NCI-H1436 (cell line): ENCODE measurements at places on chromosomes 4 and X.
A peak's percentile ranks its signal among the peaks of the same experiment; 100 is the strongest.

DNA sequence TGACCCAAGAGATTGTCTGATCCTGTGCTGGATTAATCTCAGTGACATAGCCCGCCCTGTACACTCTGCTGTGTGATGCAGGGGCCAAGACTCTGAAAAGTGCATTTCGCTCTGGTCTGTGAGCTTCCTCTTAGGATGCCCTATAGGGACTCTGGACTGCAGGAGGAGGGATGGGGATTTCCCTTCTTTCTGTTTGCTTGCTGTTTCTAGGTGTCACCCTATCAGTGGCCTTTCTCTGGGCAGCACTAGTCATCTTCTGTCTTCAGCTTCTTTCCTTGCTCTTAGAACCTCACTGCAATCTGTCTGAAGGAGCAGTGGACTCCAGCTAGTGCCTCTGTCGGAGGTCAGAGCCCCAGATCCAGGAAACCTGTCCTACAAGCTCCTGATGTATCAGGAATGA, 34.5 kb upstream of the SCRG1 start:
- no peak for DNase-seq

DNA sequence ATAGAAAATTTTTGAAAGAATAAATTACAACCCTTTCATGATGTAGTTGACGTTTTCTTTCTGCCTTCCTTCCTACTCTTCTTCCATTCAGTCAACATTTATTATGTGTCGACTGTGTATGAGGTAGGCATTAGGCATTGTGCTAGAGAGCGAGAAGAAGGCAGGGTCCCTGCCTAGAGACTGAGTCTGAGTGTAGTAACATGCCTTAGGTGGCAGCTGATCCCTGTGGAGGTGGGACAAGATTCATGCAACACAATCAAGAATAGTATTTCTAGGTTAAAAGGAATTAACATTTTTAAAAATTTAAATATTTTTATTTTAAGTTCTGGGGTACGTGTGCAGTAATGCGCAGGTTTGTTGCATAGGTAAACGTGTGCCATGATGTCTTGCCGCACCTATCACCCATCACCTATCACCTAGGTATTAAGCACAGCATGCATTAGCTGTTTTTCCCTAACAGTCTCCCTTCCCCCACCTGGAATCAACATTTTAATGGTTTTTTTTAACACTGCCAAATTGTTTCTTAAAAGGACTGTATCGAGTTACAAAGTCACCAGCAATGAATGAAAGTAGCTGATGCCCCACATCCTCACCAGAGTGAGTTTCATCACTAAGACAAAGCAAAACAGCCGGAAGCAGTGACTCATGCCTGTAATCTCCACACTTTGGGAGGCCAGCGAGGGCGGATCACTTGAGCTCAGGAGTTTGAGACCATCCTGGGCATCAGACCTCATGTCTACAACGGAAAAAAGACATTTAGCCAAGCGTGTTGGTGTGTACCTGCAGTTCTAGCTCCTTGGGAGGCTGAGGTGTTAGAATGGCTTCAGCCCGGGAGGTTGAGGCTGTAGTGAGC, 84.0 kb downstream of the WWC2 start:
- DNase-seq, result peak; percentile 16

DNA sequence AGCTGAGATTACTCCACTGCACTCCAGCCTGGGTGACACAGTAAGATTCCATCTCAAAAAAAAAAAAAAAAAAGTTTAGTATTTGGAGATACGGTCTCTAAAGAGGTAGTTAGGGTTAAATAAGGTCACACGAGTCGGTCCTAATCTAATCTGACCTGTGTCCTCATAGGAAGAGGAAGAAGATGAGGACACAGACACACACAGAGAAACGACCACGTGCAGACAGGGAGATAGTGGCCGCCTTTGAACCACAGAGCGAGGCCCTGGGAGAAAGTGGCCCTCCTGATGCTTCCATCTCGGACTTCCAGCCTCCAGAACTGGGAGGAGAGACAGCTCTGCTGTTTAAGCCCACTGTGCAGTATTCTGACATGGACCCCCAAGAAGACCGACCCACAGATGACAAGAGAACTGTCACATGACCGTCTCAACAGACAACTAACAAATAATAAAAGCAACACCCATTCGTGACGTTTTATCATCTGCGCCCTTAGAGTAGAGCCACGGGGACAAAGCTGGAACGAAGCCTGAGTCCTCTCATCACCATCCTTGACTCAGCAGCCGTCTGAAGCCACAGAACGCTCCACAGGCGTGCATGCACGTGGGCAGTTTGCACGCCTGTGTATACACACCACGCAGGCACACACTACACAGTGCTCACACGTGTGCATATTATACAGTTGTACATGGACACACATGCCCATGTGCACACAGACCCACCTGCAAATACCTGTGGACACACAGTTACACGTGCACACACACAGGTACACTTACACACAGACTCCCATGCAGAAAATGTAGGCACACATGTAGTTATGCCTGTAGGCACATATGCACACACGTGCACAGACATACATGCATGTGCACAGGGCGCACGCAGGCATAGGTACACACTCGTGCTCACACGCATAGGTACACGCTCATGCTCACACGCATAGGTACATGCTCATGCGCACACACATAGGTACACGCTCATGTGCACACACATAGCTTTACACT, 51.7 kb downstream of the FAM53A start:
- DNase-seq, result no peak

DNA sequence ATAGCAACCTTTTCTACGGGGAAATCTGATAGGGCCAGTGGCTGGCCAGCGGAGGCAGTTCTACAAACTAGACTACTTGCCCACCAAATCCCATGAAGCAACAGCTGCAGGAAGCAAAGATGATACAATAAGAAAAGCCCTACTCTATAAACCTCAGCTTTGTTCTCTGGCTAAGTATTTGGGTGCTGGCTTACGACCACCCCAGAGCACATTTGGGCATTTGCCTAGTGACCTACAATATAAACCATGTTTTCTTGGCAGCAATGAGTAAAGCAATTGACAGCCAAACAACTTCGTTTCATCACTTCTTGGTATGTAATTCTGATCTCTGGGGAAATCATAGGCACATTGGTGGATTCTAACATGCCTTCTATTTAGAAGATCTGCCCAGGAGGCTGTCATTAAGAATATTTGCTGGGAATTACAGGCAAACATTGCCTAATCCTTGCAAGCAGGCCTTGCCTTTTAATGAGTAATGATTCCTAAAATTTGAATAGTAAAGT, 7.5 kb upstream of the LHFPL1 start:
- no peak for DNase-seq

GRCh38 chrX:15151267-15152186, 118.4 kb downstream of the ASB9 start:
- no peak for DNase-seq

GRCh38 chr4:141340458-141340857, 119.8 kb downstream of the ZNF330 start:
- no peak for DNase-seq

DNA sequence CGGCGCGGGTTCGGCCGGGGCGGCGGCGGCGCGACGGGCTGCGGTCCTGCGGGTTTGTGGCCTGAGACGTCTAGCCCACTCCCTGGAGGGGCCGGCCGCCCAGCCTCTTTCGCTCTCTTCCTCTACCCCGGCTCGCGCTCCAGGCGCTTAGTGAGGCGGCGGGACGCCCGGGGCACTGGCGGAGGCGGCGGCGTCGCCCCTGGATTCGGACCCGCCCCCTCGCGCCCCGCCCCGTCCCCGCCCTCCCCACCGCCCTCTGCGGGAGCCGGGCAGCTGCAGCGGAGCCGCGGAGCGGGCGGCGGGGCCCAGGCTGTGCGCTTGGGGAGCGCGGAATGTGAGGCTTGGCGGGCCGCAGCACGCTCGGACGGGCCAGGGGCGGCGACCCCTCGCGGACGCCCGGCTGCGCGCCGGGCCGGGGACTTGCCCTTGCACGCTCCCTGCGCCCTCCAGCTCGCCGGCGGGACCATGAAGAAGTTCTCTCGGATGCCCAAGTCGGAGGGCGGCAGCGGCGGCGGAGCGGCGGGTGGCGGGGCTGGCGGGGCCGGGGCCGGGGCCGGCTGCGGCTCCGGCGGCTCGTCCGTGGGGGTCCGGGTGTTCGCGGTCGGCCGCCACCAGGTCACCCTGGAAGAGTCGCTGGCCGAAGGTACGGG, at the start of gene BMP2K:
Gene BMP2K, plus strand, starts transcription at position 272 of the 650 bp plus-strand sequence. Its CDS starts 194 bp downstream, at position 466.
- DNase-seq, result peak; percentile 76
